ENCODE measurements at places on chromosomes 5 and 9.

GRCh38 chr5:137754961-137755762 lies 999 bp upstream of the HNRNPA0 start:
- DNase-seq: no peak

- no peak for DNase-seq
These were observed 524.3 kb downstream of the PSAT1 start for GRCh38 chr9:78821126-78821822.

- no peak for DNase-seq
These were observed 539.8 kb downstream of the PRELID2 start for GRCh38 chr5:145295236-145295835.

- DNase-seq: no peak
These were observed 17.4 kb downstream of the CNTFR start for GRCh38 chr9:34572092-34572491.

DNA sequence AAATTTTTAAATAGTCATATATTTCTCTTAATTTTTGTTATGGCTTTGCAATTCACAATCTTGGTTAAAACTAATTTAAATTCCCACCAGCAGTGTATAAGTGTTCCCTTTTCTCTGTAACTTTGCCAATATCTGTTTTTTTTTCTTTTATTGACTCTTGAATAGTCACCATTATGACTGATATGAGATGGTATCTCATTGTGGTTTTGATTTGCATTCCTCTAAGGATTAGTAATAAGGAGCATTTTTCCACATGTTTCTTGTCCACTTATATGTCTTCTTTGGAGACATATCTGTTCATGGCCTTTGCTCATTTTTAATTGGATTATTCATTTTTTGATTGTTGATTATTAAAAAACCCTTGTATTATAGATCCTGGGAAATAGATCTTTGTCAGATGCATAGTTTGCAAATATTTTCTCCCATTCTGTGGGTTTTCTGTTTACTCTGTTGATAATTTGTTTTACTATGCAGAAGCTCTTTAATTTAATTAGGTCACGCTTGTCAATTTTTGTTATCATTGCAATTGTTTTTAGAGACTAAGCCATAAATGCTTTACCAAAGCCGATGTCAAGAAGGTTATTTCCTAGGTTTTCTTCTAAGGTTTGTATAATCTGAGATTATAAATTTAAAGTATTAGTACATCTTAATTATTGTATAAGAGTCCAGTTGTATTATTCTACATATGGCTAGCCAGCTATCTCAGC lies 610.9 kb downstream of the CHSY3 start:
- DNase-seq: no peak

- no peak for DNase-seq
These were observed 100.9 kb downstream of the DPYSL3 start for GRCh38 chr5:147408980-147409379.

- DNase-seq: no peak
These were observed 535 bp downstream of the RFX3 start for GRCh38 chr9:3525096-3525835.

GRCh38 chr5:88799938-88800535 lies 82.9 kb downstream of the MEF2C start:
- DNase-seq: no peak

- no peak for DNase-seq
These were observed 14.8 kb downstream of the ODF2 start for GRCh38 chr9:128470560-128470959.

GRCh38 chr5:152532714-152533113 lies 127.6 kb upstream of the NMUR2 start:
- no peak for DNase-seq

Data from NCI-H524 treated with DMSO at 0.1 percent for 48 hours (cell line).